T-helper 9 cell (primary cell): ENCODE measurements at places on chromosomes 5 and 9.

GRCh38 chr9:21904371-21904770 is 89.8 kb downstream of the CDKN2A start:
- DNase-seq, result no peak

DNA sequence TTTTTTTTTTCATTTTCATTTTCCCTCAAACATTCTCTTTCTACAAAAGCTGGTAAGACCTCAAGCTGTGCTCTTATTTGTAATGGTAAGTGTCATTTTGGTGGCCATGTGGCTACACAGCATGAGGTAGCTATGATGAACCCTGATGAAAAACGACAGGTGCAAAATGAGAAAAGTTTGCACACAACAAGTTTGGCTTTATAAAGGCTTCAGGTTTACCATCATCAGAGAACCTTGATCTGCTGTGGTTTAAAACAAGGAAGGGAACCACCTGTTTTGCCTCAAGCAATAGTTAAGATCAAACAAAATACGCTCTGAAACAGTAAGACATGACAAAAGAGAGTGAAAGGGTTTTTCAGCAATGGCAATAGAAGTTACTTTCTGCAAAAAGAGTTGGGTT is 1124.6 kb upstream of the ACO1 start:
- no peak for DNase-seq

GRCh38 chr5:97004423-97005060 is 68.7 kb downstream of the LNPEP start:
- no peak for DNase-seq

- DNase-seq, result no peak
Measured at GRCh38 chr5:65742565-65743231, 20.7 kb downstream of the NLN start.

DNA sequence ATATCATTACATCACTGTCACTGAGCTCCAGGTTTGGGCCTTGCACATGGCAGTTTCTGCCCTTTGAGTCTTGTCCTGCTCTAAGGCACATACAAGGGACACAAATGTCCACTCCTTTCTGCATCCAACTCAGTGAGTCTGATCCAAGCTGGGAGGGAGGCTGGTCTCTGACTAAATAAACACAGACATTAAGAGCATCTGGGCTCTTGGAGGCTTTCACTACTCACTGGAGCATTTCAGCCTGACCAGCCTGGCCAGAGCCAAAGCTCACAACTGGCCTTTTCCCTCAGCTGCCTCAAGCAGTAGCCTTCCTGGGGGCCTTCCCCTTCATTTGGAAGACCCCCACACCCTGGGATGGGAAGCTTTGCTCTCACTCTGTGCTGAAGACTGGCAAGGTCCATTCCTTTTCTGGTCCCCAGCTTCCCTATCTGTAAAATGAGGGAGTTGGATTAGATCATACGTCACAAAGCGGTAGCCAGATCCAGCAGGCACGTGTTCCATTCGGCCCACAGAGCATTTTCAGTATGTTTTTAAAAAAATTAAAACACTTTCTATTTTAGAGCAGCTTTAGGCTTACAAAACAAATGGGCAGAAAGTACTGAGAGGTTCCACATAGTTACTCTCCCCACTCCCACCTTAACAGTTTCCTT is 58.6 kb upstream of the XPA start:
- no peak for DNase-seq

GRCh38 chr5:26662806-26663360 is 375.5 kb downstream of the CDH9 start:
- no peak for DNase-seq

- DNase-seq, result no peak
Measured at GRCh38 chr9:133876144-133876543, 116.0 kb downstream of the VAV2 start.
